T1000 (cell line): ENCODE measurements at places on chromosomes 6 and 20.
A peak's percentile ranks its signal among the peaks of the same experiment; 100 is the strongest.

GRCh38 chr6:153047386-153047785, 44.9 kb upstream of the MTRF1L start:
- DNase-seq = no peak

GRCh38 chr6:139473731-139474130, 99.3 kb upstream of the CITED2 start:
- DNase-seq = no peak

DNA sequence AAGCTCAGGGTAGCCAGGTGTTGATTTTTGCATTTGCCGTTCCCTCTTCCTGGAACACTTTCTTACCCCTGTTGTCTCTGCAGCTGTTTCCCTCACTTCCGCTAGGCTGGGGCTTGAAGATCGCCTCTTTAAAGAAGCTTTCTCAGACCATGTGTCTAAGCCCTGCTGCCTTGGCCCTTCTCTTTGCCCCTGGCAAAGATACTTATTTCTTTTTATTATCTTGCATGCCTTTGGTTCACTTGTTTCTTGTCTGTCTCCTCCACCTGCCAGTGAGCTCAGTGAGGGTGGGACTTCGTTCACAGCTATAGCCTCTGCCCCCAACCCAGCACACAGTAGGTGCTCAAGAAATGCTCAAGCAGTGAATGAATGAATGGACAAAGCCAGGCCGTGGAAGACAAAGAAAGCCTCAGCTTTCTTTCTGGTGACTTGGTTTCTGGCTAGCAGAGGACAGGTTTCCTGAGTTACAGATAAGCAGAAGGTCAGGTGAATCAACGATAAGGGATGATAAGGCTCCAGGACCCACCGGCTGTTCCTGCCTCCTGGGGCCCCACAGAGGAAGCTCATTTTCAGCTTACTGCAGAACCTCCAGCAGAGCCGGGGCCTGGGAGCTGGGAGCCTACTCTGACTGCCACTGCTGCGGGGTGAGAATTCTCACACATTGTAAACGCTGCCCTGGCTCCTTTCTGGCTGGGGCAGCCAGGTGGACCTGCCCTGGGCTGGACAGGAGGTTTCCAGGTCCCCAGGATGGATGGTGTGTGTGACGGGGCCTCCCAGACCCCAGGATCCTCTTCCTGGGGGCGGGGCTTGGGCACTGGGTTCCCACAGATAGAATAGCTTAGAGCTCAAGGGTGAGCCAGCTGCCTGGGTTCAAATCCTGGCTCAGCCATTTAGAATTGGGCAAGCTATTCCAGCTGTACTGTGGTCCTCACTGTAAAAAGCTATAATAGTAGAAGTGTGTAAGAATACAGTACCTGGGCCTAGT, 29.8 kb downstream of the SNAI1 start:
- no peak for DNase-seq

GRCh38 chr6:155291291-155291690, 23.0 kb downstream of the TFB1M start:
- DNase-seq = no peak

GRCh38 chr20:31897541-31897940, 27.1 kb downstream of the TTLL9 start:
- no peak for DNase-seq

- DNase-seq = no peak
Measured at GRCh38 chr6:148370176-148370575, 27.5 kb downstream of the SASH1 start.

DNA sequence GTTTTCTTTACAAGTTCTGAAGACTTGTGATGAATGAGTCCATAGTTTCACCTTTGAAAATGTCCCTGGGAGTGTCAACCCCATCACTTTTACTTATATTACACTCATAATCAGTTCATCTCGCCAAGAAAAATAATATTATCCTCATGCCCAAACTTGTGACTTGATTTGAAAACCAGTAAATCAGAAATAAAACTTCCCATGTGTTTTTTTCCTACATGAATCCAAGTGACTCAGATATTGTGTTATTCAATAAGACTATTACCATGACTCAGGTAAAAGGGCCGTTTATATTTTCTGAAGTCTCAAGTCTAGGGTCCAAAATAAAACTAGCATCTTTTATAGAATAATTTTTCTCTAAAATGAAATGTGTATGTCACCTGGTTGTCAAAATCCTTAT, 15.8 kb upstream of the CYP24A1 start:
- DNase-seq = no peak

DNA sequence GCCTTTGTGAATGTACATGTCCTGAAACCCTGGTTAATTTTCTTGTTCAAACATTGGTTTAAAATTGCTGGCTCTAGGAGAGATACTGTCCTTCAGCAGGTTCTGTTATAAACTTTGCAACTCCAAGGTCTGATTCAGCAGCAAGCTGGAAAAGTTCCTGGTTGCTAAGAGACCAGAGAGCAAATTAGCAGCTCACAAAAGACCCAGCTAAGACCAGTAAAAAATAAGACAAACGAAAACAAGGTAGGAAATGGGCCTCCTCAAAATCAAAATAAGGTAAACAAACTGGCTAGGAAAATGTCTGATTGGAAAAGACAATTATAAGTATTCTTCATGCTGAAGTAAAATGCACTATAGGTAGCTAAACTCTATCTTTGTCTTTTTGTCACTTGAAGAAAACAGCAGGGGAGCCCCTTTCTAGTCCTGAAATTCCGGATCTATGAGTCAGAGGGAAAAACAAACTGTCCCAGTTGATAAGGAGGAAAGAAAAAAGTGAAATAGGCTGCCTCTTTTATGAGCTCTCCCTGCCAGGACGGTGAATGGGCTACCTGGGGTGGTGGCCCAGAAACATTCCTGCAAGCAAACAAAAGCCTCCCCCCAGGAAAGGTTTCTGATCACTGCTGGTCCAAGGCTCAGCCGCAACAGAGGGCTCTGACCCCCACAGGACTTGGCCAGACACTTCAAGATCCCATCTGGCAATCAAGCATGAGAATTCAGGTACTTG, 41.6 kb downstream of the UNC5CL start:
- DNase-seq = peak; percentile 13

- no peak for DNase-seq
Measured at GRCh38 chr6:28211840-28212509, 13.1 kb upstream of the ZSCAN9 start.

DNA sequence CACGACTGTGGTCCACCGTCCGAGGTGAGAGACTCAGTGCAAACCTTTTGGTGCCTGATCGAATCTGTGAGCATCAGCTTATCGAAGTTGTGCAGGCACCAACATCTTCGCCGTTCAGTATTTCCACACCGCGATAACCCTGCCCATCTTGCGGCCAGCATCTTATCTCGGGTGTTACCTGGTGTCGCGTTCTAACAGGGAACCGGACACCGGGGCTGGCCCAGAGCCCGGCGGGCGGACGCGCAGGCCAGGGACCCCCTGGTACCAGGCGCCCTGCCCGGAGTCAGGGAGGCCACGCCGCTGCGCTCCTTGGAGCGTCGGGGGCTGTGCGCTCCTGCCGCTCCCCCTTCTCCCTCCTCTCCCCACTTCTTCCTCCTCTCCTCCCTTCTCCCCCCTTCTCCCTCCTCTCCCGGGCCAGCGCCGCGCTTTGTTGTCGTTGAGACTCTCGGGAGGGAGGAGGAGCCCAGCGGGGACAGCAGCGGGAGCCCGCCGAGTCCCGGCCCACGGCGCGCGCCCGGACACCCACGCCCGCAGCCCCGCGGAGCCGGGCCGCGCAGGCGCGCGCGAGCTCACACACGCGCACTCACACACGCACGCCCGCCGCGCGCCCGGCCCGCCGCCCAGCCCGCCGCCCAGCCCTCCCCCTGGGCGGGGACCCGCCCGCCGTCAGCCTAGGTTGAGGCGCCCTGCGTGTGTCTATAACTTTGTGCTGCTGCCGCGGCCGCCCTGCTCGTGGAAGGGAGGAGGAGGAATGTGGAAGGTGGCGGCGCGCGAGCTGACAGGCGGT, 1.4 kb upstream of the FOXO3 start:
- DNase-seq = peak; percentile 66

- no peak for DNase-seq
Measured at GRCh38 chr6:144377586-144378210, 92.6 kb downstream of the UTRN start.

DNA sequence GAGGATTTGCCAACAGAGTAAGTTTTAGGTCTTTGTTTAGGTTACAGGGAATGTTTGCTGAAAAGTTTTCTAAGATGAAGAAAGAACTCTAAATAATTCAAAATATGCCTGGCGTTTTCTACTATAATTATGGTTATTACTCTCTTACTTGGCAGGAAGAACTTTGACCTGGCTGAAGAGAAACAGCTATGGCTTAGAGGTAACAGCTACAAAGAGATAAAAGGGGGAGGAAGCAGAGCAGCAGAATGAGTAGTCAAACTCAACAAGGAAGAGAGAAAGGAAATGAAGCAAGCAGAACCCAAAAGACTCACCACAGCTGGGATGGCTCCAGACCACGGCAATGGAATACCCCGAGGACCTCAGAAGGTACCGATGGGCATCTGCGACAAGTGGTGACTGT, 95.6 kb downstream of the KIF16B start:
- DNase-seq = no peak

DNA sequence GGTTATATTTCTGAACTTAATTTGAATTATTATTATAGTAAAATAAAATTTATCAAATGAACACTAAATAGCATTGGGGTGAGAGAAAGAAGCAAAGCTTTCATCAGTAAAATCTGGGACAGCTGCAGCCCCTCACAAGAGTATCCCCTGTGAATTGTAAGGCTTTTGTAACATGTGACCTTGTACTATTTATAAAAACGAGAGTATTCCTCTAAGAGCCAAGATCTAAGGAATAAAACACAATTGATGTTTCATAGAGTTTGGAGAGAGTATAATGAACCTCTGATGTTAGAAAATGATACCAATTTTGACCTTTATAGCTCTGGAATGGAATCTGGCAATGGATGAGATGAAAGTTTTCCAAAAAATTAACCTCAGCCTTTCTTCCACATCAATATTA, 617.2 kb upstream of the ID4 start:
- no peak for DNase-seq
